HAP-1 (cell line): ENCODE measurements at places on chromosomes 1 and 21.
A peak's percentile ranks its signal among the peaks of the same experiment; 100 is the strongest.

DNA sequence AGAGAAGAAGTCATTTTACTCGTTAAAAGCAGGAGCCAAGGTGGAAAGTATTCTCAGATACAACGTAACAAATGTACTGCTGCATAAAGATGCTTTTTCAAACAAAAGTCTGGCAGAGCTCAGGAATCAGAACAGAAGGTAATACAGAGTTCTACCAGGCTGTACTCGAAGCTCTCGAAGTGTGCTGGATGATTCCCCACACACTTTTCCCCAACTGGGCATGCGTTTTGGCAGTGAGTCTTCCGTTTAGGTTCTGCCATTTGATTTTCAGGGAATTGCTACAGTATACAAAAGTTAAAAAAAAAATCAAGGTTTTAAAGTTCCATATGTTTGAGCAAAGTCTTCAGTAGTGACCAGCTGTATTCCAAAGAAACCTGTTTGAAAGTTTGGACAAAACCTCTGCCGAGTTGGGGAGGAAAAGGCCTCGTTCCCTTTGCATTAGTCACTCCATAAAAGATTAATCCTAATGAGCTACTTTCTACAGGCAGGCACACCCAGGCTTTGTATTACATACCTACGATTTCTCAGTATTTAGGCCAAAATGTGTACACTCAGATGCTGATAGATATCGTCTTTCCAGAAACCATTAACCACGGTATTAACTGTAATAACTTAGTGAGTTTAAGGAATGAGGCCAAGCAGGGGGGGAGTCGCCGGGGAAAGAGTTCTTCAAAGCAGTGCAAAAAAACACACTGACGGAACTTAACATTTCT is 477.1 kb downstream of the LMO4 start:
- peak; percentile 65 for DNase-seq

- DNase-seq: no peak
Measured at GRCh38 chr1:9441451-9442133, 97.7 kb upstream of the SLC25A33 start.

- DNase-seq: no peak
Measured at GRCh38 chr1:162335126-162335525, 41.5 kb downstream of the SPATA46 start.

DNA sequence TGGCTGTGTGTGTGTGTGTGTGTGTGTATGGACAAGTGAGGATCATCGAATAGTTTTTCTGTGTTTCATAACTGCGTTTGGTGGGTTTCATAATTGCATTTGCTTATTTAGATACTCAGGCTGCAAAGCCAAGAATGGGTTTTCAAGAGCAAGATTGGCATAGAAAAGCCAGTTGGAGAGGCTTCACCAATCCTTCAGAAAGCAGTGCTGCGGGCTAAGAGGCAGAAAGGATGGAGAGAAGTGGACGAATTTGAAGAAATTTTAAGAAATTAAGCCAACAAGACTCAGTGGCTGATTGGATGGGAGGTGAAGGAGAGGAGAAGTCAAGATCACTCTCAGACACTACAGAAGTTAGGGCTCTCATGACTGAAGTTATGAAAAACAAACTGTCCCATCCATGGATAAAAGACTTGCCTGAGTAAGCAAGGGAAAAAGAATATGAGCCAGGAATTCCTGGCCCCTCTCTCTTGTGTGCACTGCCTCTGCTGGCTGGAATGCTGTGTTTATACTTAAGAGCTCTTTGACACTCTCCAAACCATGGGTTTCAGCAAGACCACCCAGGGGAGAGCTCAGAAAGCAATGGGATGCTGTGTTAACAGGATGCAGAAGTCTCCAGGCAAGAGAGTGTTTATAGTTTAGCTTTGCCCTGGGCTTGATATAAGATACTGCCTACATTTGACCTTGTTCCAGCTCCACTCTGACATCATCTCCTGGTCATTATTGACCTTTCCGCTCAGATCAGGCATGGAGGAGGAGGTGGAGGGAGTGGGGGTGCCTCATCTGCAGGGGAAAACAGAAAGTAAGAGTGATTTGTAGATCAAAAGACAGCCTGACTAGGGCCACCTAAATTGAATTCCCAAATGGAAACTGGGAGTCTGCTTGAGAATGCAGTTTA is 232.0 kb upstream of the PLXNA2 start:
- no peak for DNase-seq

DNA sequence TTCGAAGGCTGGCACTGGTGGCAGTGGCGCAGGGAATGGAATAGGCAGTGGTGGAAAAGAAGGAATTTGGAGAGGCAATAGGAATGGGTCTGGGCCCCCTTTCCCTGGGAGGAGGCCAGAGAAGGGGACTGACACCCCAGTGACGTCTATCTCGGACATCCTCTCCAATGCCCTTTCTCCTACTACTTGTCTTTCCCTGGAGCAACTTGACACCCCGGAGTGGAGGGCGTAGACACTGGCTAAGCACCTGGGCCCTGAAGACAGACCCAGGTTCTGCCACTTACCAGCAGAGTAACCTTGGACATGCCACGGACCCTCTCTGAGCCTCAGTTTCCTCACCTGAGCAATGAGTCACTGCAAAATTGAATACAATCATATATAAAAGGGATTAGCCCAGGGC is 86.8 kb downstream of the CAMK2N1 start:
- DNase-seq: no peak

GRCh38 chr21:37136261-37136660 is 63.2 kb downstream of the TTC3 start:
- no peak for DNase-seq

- DNase-seq: no peak
Measured at GRCh38 chr1:119635811-119636390, 12.2 kb downstream of the ZNF697 start.

GRCh38 chr1:162364498-162364897 is 12.2 kb downstream of the SPATA46 start:
- DNase-seq: no peak

GRCh38 chr1:44642925-44643324 is 31.4 kb downstream of the TMEM53 start:
- no peak for DNase-seq

GRCh38 chr21:14533499-14534428 is 12.4 kb downstream of the SAMSN1 start:
- DNase-seq: no peak

DNA sequence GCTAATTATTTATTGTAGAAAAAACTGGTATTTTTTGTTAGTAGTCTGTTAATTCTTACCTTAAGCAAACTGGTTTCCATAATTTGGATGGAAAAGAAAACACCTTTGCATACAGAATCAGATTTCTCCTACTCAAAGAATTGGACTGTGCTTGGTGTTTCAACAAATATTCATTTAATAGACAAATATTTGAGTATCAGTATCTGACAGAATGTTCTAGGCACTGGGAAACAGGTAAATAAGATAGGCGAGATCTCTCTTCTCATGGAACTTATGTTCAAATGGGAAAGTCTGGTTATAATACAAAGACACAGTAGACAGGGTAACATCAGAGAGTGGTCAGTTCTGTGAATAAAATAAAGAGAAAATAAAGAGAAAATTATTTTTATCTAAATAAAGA is 119.9 kb downstream of the NOS1AP start:
- DNase-seq: no peak

GRCh38 chr1:17798011-17798410 is 42.9 kb downstream of the ACTL8 start:
- no peak for DNase-seq

DNA sequence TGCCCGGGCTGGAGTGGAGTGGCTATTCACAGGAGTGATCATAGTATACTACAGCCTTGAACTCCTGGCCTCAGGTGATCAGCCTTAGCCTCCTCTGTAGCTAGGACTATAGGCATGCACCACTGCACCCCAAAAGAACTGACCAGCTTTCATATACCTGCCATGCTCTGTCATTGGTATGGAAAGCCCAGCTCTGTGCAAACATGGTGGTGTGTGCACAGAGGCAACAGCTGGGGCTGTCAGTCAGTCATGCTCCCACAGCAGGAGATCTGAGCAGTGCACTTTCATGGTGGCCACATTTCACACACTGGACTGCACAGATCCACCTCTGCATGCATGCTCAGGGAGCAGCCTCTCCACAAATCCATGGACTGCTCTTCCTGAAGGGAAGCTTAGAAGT is 8.8 kb upstream of the JAK1 start:
- DNase-seq: no peak

GRCh38 chr1:180595966-180596365 is 35.9 kb upstream of the XPR1 start:
- no peak for DNase-seq

DNA sequence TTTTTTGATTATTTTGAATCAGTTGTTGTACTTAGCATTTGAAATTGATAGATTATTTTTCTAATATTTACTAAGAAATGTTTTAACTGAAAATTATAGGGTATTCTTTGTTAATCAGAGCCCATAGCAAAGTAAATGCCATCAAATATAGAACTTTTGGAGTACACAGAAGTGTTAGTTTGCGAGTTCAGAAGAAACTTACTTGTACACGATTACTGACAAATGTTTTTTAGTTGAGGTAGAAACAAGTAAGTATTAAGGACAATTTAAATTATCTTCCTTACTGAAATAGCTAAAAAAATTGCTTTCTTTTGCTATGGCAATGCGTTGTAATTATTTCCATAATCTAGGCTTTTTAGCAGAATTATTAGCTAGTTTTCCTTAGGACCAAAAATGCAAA is 692.2 kb downstream of the USP25 start:
- no peak for DNase-seq

GRCh38 chr1:186903374-186904136 is 74.8 kb downstream of the PLA2G4A start:
- no peak for DNase-seq

DNA sequence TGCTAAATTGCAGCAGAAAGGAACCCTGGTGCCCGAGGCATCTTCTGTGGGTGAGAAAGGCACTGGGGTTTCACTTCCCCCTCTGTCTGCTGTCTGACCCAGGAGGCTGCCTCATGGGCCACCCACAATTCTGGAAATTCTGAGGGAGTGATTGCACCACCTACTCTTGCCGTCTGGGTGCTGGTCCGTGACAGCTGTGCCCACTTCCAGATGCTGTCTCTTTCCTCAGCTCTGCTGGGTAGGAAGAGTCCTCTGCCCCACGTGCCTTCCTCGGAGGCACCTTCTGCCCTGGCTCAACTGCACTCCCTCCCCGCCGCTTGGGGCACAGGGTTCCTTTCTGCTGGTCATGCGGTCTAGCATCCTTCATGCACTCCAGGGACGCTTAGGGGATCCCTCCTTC is 96.3 kb downstream of the ARHGEF10L start:
- no peak for DNase-seq

DNA sequence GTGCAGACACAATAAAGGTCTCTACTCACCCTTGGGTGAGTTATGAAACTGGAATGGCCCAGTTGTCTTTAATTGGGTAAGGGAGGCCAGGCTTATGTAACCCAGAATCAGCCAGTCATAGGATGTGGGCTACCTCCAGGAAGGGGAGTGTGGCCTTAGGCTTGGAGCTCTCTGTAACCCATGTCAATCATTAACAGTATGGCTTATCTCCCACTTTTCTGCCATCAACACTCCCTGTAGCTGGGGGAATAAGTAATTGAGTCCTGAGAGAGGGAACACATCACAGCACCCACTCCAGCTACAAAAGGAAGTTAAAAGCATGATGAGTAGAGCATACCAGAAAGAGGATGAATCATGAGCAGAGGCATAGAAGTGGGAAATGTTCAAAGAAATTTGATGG is 327.0 kb upstream of the DUSP10 start:
- DNase-seq: no peak

- peak; percentile 75 for DNase-seq
Measured at GRCh38 chr1:70504176-70504820, 93.2 kb downstream of the CTH start.

GRCh38 chr1:103477101-103477500 is 48.4 kb upstream of the RNPC3 start:
- no peak for DNase-seq

DNA sequence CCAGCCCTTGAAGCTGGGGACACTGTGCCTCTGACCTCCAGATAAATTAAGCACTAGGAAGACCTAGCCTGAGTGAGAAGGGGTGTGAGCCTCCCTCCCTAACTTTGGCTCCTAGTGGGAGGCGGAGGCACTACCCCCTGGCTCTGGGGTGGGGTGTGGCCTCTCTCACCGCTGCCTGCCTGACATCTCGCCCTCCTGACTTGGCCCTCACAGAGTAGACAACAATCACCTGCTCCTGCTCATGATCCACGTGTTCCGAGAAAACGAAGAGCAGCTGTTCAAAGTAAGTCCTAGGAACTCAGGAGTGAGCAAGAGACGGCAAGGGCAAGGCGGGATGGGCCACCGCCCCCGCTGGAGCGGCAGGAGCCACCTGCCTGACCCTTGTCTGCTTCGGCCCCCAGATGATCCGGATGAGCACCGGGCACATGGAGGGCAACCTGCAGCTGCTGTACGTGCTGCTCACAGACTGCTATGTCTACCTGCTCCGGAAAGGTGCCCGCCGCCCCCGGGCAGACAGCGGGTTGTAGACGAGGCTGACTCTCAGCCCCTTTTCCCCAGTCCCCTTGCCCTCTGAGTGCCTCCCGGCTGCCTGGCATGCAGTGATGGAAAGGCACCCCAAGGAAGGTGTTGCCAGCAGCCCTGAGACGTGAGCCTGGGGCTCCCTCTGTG is 8.1 kb upstream of the SLC25A34 start:
- no peak for DNase-seq

GRCh38 chr1:225735252-225736149 is 42.1 kb upstream of the SRP9 start:
- no peak for DNase-seq

GRCh38 chr21:40053007-40053406 is 185.8 kb downstream of the PCP4 start:
- DNase-seq: no peak

DNA sequence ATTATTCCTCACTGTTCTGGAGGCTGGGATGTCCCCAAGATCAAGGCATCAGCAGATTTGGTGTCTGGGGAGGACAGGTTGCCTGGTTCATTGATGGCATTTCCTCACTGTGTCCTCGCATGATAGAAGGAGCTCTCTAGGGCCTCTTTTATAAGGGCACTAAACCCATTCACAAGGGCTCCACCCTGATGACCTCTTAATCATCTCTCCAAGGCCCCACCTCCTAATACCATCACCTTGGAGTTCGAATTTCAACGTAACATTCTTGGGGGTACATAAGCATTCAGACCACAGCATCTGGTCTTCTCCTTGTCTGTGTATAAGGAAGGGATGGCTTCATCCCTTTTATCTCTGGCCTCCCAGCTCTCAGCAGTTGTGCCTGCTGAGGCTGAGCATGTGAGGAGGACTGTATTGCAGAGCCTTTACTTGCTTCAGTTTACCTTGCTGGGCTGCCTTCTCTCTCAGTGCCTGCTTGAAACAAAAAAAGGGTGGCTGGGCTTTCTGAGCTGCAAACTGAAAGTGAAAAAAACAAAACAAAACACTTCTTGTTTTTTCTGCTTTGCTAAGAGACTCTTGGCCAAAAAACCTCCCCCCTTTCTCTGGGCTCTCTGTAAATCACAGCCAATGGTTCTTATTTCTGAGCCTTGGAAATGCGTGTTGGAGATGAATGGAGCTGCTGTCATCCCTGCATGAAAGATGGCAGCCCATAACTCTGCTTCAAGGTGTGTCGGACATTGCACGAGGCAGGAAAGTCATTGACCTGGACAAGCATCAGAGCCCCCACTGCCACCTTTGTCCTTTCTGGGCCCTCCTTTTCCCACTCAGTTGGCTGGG is 75.8 kb downstream of the RHOU start:
- DNase-seq: no peak

- no peak for DNase-seq
Measured at GRCh38 chr1:224639426-224639975, 23.4 kb downstream of the CNIH3 start.

- no peak for DNase-seq
Measured at GRCh38 chr1:22296701-22297591, 154.0 kb upstream of the WNT4 start.

GRCh38 chr1:38758820-38759219 is 100.8 kb downstream of the RRAGC start:
- DNase-seq: no peak

GRCh38 chr1:116374353-116375147 is 1.5 kb downstream of the ATP1A1 start:
- DNase-seq: peak; percentile 32
